Activated effector memory CD4-positive, alpha-beta T cell treated with Interleukin-2 at 50 U/mL for 16 hours (primary cell): ENCODE measurements at places on chromosomes 2 and 18.

DNA sequence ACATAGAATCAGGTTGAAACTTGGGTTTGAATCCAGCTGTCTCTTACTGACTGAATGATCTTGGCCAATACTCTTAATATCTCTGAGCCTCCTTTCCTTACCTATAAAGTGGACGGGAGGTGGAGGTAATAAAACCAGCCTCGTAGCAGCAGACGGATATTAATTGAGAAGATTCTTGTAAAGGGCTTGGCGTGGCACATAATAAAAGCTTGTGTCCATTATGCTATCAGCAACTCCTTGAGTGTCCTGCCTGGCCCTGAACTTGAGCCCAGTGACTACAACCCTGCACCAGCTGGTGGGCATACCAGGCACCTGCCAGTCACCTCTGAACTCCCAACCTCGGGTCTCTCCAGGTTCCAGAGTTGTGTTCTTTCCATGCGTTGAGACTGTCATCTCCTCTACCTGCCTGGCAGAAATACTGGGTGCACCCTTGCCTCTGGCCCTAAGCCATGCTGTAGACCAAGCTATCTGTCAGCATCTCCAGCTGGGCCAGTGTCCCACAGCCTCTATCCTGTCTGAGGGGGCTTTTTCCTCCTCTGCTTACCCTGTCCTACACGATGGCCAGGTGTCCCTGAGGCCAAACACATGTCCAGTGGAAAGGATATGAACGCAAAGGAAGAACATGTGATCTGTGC, 9.7 kb downstream of the CAPN13 start:
- DNase-seq, result no peak

DNA sequence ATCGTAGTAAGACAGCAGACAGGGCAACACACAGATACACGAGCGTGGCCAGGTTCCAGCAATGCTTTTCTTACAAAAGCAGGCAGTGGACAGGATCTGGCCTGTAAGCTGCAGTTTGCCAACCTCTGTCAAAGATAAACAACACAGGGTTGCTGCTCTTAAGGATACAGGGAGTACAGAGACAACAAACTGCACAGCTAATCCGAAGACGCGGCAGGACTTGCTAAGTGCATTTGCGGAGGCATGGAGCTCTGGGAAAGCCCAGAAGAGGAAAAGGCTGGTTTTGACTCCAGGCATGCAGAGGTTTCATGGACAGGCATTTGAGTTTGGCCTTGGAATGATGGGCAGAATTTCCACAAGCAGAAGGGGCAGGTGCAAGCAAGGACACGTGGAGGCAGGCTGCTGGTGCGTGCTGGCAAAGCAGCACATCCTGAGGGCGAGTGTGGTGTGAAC, 24.4 kb downstream of the SERTAD2 start:
- no peak for DNase-seq

DNA sequence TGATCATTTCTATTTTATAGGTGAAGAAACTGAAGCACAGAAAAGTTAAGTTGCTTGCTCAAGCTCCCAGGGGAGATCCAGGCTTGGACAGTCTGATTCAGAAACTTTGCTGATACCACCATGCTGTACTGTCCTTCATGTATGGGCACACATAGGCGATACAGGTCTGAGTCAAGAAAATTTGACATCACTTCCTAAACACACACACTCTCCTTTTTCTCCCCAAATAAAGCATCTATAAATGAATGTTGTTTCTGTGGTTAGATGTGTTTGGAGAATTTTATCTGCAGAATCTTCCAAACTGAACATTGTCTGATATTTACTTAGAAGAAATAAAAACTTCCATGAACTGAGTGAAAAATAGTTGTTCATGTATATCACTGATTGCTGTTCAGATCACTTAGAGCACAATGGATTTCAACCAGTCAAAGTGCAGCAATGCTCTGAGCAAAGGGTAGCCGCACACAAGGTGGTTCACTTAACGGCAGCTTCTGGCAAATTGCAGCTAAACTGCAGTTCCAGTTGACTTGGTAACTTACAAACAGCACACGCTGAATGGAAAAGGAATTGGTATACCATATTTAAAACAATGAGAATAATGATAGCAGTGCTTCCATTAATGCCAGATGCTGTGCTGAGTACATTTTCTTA, 10.0 kb upstream of the AGFG1 start:
- no peak for DNase-seq

DNA sequence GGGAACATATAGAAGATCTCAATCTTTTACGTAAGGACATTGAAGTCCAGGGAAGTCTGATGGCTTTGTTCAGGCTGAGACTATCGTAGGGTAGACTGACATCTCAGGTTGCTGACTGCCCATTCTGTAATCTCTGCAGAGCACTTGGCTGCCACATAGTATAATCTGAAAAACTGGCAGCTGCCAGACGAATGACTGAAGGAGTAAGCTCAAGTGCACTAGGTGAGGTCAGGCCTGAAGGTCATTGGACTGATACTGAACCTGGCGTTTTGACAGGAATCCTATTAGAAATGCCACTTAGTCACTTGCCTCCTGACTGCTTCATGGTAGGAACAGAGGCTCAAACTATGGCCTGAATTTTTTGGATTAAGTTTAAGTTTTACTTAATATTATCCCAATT, 23.5 kb downstream of the GPD2 start:
- DNase-seq, result no peak

DNA sequence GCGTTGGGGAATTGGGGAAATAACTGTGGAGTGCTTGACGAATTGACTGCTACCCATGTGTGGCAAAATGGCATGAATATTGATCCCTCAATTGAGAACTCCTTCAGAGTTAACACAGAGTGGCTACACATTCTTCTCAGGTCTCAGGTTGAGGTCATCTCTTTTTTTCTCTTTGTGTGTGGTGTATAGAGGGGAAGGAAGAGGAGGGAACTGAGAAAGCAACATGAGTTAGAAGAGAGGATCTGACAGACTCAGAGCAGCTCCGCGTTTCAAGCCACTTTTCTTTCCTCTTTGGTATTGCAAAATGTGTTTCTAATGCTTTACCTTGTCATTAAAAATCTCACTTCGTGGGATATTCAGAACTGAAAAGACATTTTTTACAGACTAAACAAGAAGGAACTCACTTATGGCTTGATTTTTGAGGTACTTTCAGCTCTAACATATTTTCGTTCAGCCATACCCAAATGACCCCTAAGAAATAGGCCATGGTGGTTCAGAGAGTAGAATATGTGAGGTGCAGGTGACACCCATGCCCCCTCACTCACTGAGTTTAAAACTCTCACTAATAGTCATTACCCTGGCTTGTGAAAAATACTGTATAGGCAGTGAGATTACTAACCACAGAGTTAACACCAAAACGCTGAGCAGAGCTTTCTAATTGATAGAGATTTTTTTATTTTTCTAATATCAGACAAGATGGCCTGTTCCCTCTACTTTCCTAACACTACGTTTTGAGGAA, 22.5 kb downstream of the STAT4 start:
- DNase-seq, result no peak

- DNase-seq, result no peak
Measured at GRCh38 chr2:36820942-36821605, 124.6 kb downstream of the VIT start.

GRCh38 chr2:191264647-191265081, 19.5 kb downstream of the MYO1B start:
- no peak for DNase-seq

GRCh38 chr18:28078849-28079248, 98.1 kb downstream of the CDH2 start:
- no peak for DNase-seq

DNA sequence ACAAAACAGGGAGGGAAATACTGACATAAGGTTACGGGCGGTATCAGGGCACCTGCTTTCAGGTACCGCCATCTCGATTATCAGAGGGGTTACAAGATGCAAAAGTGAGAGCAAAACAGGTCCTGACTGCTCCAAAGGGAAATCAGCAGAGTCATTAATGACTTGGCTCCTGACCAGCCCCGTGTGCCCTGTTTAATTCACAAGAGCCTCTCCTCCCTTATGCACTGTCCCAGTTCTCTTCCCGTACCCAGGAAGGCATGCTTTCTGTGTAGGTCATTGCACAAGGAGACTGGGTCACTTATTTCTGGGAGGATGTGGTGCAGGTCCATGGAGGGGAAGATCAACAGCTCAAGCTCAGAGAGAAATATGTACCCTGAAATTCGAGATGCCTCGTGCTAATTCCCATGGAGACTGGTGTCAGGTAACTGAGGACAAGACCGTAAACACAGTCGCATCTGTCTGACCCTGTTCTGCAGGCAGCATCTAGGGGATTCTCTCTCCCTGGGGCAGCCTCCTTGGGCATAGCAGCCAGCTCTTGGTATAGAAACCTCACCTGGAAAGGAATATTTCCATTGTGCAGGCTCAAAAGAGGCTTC, 79.9 kb downstream of the HNRNPLL start:
- DNase-seq, result no peak

- DNase-seq, result no peak
Measured at GRCh38 chr18:45108754-45109153, 428.1 kb downstream of the SETBP1 start.

- no peak for DNase-seq
Measured at GRCh38 chr2:56334622-56335021, 150.8 kb downstream of the CCDC85A start.

GRCh38 chr2:99836690-99837605, 305.4 kb downstream of the AFF3 start:
- no peak for DNase-seq

DNA sequence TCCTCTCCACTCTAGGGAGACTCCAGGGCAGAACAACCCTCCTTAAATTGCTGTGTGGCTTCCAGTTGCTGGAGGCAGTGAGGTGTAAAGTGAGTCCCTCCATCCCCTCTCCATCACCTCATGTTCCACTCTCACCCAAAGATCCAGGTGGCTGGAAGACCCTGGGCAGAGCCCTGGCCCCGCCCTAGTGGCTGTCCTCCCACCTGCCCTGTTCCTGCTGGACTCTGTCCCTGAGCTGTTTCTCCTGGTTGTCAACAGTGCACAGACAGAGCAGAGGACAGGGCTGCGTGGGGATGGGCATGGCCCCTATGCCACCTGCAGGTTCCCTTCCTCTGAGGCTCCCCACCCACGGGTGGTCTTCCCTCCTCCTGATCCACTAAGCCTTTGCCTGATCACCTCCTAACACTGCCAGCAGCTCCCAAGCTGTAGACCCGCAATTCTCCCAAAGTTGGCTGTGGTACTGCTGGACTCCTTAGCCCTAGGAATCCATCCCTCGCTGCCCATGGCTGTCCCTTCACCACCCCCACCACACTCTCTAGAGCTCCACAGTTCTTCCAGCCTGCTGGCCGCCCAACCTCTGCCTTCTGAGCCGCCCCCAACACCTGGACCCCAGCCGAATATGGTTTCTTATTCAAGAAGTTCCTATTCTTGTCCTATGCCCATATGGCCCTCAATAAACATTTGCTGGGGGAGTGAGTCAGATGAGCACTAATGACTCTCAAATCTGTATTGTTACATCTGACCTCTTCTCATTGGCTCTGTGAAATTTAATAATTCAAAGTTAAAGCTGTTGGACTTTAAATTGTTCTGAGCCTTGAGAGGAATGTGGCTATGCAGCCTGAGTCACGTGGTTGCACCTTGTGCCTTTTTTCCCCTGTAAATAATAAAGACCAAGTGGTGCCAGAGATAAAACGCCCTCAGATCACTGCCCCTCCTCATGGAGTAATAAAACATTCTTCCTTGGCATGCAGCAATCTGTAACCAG, 260.0 kb upstream of the HS6ST1 start:
- no peak for DNase-seq

DNA sequence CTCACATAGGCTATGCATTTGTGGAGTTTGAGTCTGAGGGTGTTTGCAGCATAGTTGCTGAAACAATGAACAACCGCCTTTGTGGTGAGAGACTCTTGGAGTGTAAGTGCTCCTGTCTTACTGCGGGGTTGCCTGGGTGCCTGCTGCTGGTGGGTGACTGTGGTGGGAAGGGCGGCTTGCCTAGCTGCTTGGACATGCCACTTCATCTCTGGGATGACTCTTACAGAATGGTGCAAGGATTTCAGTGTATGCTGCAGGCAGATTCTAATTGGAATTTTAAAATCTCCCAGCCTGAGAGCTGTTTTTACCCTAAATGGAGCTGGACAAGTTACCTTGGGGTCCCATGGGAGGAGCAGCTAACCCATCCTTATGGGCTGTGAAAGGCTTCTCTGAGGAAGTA, 50.1 kb downstream of the CYP27C1 start:
- no peak for DNase-seq

DNA sequence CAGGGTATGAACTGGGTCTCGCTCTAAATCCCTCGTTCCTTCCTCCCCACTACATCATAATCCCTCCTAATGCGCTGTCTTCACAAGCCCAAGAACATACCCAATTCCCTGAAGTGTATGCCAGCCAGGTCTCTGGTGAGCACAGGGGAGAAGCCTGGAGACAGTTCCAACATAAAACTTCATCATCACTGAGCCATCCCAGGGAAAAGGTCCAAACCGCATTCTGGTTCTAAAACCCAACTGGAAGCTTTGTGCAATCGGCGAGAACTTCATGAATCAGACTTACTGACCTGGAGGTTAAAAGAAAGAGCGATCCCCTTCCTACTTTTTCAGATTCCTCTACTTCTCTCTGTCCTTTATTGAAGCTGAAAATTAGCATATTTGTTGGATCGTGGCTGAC, 132.7 kb downstream of the ALPK2 start:
- DNase-seq, result no peak

DNA sequence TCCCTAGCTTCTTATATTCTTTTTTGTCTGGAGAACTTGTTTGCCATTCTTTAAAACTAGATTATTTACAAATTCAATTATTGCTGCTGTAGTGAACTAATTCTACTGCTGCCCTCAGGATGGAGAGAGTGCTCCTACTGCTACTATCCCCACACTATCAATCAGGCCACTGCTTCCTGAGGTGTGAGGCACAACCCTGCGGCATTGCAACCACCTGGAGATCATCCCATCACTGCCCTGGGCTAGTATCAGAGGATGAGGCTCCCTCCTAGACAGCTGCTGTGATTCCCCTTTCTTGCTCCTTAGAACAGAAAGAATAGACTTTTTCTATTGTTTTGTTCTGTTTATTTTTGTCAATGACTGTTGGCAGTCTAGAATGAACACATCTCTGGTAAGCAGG, 146.6 kb downstream of the CDH19 start:
- DNase-seq, result no peak

GRCh38 chr18:43277164-43277600, at the start of gene SYT4:
Gene SYT4, minus strand, starts transcription at chr18:43277490. Its CDS starts 209 bp downstream, at chr18:43277281.
- no peak for DNase-seq

DNA sequence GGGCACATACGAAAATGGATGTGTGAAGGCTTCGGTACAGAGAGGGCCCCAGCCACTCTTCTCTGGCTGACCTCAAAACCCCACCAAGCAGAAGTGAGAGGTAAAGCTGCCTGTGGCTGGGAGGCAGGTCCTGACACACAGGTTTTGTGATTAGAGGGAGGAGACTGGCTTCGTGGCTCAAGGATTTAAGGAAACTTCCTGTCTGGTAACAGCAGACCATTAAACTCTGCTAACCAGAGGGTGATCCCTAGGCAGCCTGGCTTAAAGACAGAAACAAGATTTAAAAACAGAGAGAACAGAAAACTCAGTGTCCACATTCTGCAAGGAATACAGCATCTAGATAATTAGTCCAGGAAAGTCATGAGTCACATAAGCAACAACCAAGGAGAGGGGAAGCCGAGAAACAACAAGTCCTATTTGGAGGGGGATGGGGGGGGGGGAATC, 101.9 kb downstream of the NFATC1 start:
- no peak for DNase-seq

GRCh38 chr18:75169411-75169810, 39.5 kb downstream of the PTGR3 start:
- DNase-seq, result no peak

GRCh38 chr2:238839428-238839827, 8.5 kb upstream of the TWIST2 start:
- no peak for DNase-seq

GRCh38 chr2:49265471-49265870, 111.2 kb upstream of the FSHR start:
- DNase-seq, result no peak
